Stimulated activated CD4-positive, alpha-beta T cell treated with anti-CD3 and anti-CD28 coated beads, TNF-alpha, amount 100 ng/mL, for 4 hours (primary cell): ENCODE measurements at places on chromosomes 7 and 10.

DNA sequence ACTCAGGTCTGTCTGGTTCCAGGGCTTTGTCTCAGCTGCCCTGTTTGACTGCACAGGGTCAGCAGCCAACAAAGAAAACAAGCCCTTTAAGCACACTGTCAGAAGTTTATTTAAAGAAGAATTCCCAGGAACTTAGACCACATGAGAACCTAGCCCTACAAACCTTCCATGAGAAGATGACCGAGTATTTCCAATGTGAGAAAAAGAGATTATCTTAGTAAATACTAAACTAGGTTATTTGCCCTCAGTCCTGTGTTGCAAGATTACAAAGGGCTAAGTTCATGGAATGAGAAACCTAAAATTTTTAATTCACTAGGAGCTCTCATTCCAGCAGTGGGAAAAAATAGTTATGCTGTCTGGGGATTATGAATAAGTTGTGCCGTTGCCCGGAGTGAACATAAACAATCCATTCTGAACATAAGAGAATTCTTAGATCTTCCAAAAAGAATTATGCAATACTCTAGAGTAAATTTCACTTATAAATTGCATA is 46.7 kb downstream of the NOC3L start:
- DNase-seq = no peak

DNA sequence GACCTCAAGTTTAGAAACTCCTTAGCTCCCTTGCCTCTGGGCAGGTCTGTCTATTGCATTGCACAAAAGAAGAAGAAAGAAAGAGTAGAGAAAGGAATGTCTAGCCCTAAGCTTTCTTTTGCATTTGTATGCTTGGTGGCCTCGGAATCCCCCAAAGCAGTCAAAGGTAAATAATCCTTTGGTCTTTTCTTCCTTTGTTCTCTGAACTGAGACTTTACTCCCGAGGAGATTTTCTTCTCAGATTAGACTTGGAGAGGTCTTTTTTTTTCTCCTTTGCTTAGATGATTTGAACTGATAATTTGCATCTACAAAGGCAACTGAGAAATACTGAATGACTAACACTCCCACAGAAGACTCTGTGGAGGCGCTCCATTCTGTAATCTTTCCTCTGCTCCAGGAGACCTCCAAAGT is 93.2 kb downstream of the AKR1D1 start:
- no peak for DNase-seq

DNA sequence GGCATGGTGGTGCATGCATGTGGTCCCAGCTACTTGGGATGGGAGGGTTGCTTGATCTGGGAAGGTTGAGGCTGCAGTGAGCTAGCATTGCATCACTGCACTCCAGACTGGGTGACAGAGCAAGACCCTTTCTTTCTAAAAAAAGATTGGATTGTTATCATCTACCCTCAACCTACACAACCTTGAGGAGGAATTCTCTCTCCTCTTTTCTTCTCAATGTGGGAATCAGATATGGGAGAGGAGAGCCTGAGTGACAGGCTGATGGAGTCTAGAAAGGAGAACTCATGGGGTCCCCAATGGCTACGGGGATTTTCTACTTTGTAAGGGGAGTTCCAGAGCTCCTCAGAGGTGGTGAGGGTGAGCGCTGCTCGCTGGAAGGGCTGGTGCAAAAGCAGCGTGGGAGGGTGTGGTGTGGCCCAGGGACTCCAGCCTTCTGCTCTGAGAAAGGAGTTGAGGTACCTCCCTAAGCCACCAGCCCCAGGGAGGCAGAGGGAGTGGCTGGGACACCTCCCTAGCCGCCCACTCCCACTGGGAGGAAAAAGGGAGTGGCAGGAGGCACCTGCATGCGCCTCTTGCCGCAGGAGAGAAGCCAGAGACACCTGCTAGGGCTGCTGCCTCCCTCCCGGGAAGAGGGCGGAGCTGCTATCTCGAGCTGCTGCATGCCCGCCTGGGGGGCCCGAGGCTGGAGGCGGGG is 48.4 kb downstream of the GATA3 start:
- no peak for DNase-seq

GRCh38 chr7:30886608-30887011 is 25.0 kb upstream of the AQP1 start:
- no peak for DNase-seq

DNA sequence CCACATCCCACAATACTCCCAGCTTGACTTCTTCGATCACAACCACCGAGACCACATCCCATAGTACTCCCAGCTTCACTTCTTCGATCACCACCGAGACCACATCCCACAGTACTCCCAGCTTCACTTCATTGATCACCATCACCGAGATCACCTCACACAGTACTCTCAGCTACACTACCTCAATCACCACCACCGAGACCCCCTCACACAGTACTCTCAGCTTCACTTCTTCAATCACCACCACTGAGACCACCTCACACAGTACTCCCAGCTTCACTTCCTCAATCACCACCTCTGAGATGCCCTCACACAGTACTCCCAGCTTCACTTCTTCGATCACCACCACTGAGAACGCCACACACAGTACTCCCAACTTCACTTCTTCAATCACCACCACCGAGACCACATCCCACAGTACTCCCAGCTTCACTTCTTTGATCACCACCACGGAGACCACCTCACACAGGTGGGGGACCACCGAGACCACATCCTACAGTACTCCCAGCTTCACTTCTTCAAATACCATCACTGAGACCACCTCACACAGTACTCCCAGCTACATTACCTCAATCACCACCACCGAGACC is 8.6 kb downstream of the MUC3A start:
- DNase-seq = no peak

DNA sequence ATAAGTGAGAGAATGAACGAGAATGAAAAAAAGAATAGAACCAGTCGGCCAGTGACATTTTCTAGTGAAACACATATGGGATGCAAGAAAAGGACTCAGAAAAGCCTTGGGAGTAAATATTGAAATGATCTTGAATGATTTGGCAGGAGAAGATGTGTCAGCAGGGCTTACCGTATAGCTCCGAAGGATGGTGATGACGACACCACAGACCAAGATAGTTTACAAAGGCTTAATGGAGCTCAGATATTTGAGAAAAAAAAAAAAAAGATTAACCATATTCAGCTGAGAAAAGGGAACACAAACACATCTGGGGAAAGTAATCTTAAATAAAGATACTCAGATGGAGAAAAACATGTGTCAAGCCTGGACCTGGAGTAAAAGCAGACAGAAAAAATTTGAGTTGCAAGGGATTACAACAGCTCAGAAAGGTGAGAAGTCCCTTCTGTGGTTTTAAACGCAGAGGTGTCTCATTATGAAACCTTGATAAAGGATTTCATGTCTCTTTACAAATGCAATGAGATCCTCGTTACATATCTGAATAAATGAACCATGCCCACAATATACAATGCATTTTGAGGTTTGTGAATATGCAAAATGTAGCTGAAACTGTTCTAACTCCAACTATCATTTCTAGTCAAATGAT is 36.0 kb downstream of the DNAJB9 start:
- DNase-seq = no peak

- no peak for DNase-seq
These were observed 12.7 kb downstream of the ADCY1 start for GRCh38 chr7:45586542-45587520.

DNA sequence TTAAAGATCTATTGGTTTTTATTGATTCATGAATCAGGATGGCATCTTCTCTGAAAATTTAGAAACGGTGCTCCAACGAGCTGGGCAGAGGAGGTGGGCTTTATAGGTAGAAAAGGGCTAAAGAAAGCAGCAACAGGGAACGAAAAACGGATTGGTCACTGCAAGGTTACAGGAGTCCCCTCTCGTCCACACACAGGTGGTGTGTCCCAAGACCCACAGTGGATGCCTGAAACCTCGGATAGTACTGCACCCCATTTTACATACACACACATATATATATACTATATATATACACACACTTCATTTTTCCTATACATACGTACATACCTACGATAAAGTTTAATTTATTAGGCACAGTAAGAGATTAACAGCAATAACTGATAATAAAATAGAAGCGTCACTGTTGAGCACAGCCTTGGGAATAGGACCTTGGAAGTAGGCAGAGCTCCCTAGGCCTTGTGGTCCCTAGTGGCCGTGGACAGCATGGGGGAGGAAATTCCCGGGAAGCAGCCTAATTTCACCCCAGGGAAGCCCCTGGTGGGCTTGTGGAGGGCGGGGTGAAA is 737 bp upstream of the NUB1 start:
- DNase-seq = no peak

DNA sequence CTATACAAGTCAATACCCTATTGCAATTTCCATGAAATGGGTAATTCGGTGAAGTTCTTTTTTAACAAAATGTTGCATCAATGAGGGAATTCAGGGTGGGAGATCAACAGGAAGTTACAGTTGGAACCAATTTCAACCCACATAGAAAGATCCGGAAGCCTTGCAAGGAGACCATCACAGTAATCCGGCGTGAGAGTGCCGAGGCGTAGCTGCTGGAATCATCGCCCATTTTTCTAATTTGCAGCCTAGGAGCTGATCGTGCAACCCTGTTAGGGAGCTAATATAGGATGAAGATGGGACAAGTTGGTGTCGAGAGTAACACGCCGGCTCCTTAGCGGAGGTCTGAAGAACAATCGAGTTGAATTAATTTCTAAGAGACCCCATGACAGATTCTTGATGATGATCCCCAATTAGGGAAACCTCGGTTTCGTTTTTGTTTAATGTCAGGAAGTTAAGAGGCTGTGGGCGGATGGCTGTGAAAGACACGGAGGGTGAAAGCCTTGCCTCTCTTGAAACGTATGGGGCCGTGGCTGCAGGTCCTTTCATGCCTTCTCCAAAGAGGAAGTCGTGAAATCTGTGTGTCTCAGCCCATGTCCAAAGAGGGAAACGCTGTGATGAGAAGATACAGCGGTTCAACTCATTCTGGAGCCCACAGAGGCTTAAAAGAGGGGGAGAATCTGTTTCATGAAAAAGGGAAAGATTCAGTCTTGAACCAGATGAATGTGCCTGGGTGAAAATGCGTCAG is 51.2 kb upstream of the CARD11 start:
- no peak for DNase-seq

DNA sequence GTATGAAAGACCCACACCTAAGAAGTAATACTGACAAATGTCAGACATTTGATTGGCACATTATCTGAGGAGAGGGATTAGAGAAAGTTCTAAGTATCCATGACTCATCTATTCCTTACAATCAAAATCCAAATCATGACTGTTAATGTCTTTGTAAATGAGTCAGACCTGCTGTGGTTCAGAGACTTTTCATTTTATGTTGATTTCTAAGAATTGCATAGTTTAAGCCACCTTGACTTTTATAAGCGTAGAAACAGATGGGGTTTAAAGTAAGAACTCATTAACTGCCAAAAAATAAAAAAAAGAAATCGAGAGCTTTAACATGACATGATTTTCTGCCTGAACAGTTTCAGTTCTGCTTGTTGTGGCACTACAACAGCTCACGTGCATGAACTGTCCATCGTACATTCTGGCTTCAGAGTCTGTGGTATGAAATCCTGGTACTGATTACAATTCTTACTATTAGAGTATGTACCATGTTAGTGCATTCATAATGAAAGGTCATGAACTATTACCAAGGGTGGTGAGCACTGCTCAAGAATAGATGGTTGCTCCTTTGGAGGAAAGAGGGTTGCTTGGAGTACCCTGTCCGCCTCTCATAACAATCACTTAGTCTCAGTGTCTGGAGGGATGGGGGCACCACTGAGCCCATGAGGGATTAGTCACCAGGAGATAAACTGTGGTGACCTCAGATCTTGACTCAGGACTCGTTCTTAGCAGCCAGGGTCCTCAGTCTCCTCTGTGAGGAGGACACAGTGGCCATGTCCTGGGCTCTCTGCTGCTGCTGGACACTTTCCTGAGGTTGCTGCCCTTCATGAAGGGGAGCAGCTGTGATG is 42.2 kb downstream of the ACSM6 start:
- DNase-seq = no peak

- DNase-seq = no peak
These were observed 10.9 kb downstream of the SEC31B start for GRCh38 chr10:100508691-100509150.

- no peak for DNase-seq
These were observed 232.0 kb downstream of the VTI1A start for GRCh38 chr10:112678987-112679386.

DNA sequence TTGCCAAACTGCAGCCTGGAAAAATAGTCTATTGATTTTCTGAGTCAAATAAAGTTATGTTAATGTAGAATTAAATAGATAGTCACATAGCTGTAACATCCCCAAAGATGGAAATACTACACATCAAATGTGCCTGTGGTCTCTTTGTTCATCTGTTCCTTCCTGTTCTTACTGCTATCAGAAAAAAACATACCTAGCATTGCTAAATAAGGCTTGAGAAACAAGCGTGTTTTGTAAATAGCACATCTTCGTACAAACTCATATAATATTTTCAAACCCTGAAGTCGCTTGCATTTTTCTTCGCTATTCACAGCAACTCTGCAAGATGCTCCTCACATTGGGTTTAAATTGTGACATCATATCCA is 116.1 kb downstream of the KLF6 start:
- DNase-seq = no peak

GRCh38 chr10:16724509-16724908 is 92.7 kb downstream of the RSU1 start:
- DNase-seq = no peak

DNA sequence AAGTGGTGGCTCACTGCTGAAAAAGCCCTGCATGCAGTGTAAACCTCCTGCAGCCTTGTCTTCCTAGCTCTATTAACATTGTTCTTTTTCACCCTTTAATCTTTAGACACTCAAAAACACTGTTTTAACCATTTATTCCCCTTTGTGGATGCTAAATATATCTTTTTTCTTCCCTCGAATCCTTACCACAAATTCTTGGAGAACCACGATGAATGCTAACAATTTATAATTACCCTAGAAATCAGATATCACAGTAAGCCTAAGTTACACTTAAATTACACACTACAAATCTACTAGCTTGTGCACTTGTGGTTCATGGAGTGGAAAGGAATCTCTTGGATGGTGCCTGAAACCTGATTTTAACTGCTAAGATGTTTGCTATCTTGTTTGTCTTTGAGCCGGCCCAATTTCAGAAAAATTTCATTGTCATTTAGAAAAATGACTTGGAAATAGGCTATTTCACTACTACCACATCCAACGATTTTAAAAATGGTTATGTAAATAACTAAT is 125.1 kb upstream of the NOBOX start:
- no peak for DNase-seq

- no peak for DNase-seq
These were observed 127.2 kb downstream of the PPP1R17 start for GRCh38 chr7:31814187-31814586.

DNA sequence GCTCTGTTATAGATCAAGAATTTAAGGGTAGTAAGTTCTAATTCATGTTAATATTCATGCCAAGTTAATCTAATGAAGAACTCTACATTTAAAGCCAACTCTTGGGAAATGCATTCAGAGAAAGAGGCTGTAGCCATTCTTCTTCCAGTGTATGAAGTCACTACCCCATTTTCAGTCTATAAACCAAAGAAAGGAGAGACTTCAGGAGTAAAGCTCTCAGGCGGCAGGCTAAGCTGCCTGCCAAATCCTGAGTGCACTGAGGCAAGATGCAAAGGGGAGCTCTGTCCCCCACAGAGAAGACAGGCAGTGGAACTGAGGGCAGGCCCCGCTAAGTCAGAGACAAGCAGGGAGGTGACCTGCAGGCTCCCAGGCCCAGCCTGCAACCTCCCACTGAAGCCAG is 41.5 kb downstream of the SLIT1 start:
- DNase-seq = no peak
